ENCODE measurements at places on chromosomes 13 and 19.

GRCh38 chr13:112583592-112584277 lies 4.2 kb downstream of the TUBGCP3 start:
- no peak for DNase-seq

- DNase-seq, result no peak
Observed at GRCh38 chr13:29428310-29429181, 166.9 kb downstream of the SLC7A1 start.

DNA sequence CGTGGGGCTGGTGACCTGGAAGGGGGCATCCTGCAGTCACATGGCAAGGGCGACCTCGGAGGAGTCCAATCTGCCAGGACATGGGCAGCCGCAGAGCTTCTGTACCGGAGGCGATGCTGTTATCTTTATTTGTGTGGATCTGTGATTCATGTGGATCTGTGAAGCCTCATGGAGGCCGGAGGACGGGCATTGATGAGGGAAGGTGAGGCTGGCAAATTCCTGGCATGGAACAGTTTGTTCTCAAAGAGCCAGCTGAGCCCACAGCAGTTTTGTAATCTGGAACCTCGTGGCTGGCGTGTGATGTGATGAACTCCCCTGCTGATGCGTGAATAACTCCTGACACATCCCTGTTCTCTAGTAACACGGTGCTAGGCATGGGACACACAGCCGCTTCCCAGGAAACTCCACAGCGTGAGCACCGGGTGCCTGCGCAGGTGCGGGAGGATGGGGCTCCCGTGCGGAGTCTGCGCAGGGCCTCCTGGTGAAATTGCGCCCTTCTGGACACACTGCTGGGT lies 40.4 kb downstream of the ATP11A start:
- DNase-seq, result no peak

DNA sequence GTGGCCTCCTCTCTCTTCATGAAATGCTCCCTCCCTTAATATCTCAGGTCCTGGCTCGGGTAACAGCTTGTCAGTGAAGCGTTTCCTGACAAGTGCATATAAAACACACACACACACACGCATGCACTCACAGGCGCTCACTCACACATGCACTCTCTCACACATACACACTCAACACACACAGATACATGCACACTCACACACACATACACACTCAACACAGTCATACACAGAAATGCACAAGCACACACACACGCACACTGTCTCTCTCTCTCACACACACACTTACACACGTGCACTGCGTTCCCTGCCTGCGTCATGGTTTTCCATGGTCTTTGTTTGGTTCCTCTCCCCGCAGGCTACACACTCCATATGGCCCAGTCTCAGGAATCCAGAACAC lies 344.1 kb downstream of the UQCRFS1 start:
- DNase-seq, result no peak
